Karpas-422 (cell line): ENCODE measurements at places on chromosomes 7 and 10. TPM values are rescaled to one million over a fixed set of nuclear protein-coding genes. Genes with fewer than 3 reads are reported as not detected.

The ADAM8 gene
- total RNA-seq = 0.71 and 3.8 TPM in 2 replicates

The UCMA gene
- total RNA-seq = 0.63 TPM in 1 of 2 replicates, not detected in the other

The ADAMTS14 gene
- not detected in 2 replicates for total RNA-seq

The CTTNBP2 gene
- total RNA-seq = not detected in 2 replicates

The ADRB1 gene
- total RNA-seq = not detected in 2 replicates

The NEURL1 gene
- 0.04 TPM in 1 of 2 replicates, not detected in the other for total RNA-seq

The ACSM6 gene
- not detected in 2 replicates for total RNA-seq

The IFIT1 gene
- 0.18 and 0.30 TPM in 2 replicates for total RNA-seq

The ZNF511 gene
- total RNA-seq = 14.0 and 38.6 TPM in 2 replicates

The SPDYE2B gene
- not detected in 2 replicates for total RNA-seq

The CYP2W1 gene
- not detected in 2 replicates for total RNA-seq

The FRAT1 gene
- total RNA-seq = 2.5 and 3.6 TPM in 2 replicates

The PRKAR2B gene
- total RNA-seq = 0.32 and 0.67 TPM in 2 replicates

The SPDYE5 gene
- total RNA-seq = not detected in 2 replicates

The ITPRID1 gene
- total RNA-seq = not detected in 2 replicates

The GPR85 gene
- 0.07 TPM in 1 of 2 replicates, not detected in the other for total RNA-seq
